ENCODE measurements at places on chromosomes 3 and 15.

DNA sequence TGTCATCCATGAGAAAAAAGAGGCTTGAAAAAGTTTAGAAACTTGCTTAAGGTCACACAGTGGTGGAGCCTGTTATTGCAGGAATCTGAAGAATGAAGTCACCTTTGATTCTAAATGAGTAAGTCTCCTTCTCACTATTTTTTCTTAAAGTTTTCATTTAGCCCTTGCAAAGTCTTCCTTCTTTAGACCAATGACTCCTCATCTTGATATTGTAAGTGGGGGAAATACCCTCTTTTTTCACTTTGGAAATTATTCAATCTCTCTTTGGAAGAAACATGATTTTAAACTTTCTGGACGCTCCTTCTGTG, 787 bp upstream of the SLMAP start:
- DNase-seq = no peak

DNA sequence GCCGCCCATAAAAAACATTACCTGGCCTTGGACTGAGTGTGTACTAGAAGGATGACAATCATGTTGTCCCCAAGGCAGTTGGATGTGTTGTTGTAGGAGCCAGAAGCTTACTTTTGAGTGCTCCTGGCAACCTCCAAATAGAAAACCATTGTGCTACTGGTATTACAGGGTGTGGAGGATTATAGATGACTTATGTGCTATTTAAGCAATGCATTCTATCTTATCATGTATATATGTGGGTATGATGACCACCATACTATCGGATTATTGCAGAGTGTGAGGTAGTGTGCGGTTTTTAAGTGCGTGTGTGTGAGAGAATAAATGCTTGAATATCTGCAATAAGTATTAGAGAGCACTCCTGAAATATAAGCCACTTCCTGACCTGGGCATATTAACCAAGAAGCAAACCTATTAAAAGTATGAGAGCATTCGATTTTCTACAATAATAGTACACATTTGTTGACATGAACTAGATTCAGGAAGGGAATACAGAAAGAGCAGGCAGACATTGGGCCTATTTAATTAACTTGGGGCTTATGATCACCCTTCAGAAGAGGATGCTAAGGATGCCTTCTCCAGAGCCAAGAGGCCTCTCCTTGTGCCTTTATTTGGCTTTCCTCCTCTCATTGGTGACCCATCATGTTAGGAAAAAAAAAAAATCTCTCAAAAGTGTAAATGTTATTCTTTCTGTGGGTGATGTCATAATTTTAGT, 11.7 kb upstream of the MBNL1 start:
- DNase-seq = no peak

DNA sequence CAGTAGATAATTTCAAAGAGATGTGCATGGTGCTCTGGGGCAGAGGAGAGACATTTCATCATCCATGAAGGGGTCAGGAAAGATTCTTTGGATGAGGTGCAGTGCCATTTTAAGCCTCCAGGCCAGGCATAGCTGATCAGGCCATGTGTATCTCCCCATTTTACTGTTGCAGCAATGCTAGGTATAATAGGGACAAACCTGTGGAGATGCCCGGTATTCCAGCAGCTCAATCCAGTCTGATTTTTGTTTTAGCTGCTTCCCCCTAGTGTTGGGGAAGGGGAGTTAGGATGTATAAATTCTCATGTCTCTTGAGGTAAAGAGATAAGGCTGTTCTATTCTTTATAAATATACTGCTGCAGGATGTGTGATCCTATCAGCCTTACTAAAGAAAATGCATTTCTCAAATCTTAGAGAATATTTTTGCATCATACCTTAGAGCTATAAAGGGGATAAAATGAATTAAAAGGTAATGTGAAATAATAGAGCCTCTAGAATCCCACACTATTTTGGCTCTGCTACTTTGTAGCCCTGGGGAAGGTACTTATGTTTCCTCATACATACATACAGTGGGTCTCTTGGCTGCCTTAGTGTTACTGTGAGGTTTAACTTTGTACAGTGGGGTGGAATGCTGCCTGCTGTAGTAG, 5.2 kb downstream of the CDV3 start:
- no peak for DNase-seq

GRCh38 chr15:49558929-49559328, 61.7 kb downstream of the FAM227B start:
- no peak for DNase-seq

- DNase-seq = no peak
These were observed 422.7 kb upstream of the CFAP20DC start for GRCh38 chr3:59472541-59472940.

GRCh38 chr3:23484386-23484785, 281.3 kb downstream of the UBE2E2 start:
- no peak for DNase-seq

DNA sequence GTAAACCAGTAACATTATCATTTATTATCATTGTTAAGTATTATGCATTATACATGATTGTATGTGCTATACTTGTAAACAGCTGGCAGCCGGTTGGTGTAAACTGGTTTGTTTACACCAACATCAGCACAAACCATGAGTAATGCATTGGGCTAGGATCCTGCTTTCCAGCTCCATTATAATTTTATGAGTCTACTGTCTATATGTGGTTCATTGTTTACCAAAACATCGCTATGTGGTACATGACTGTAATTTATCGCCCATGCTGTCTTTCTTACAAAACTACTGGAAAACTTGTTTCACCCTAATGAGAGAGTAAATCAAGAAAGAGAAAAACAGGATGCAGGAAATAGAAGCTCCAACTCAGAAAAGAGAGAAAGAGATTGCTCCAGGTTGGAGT, 224.8 kb upstream of the CBLB start:
- no peak for DNase-seq

- no peak for DNase-seq
These were observed 417.2 kb upstream of the ATP10A start for GRCh38 chr15:26280281-26280680.

- peak; percentile 59 for DNase-seq
These were observed 354.4 kb downstream of the TUSC7 start for GRCh38 chr3:117063930-117064329.

DNA sequence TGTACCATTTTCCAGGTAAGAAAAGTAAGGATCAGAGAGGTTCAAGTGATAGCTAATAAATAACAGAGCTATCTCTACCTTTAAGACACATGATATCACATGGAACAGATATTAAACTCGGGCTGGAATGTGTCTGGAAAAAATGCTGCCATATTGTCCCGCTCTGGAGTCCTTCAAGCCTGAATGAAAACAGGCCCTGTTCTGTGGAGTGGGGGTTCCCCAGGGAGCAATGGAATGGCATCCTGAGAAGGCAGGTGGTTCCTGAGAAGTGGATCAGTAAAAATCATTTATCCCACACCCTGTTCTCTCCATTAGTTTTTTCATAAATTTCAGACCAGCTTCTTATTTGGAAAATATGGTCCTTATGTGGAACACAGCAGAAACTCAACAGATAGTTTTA, 57.3 kb upstream of the PRTG start:
- no peak for DNase-seq

- no peak for DNase-seq
These were observed 34.8 kb downstream of the LRRFIP2 start for GRCh38 chr3:37139567-37140052.

GRCh38 chr3:10546820-10547263, 41.5 kb upstream of the ATP2B2 start:
- DNase-seq = no peak

DNA sequence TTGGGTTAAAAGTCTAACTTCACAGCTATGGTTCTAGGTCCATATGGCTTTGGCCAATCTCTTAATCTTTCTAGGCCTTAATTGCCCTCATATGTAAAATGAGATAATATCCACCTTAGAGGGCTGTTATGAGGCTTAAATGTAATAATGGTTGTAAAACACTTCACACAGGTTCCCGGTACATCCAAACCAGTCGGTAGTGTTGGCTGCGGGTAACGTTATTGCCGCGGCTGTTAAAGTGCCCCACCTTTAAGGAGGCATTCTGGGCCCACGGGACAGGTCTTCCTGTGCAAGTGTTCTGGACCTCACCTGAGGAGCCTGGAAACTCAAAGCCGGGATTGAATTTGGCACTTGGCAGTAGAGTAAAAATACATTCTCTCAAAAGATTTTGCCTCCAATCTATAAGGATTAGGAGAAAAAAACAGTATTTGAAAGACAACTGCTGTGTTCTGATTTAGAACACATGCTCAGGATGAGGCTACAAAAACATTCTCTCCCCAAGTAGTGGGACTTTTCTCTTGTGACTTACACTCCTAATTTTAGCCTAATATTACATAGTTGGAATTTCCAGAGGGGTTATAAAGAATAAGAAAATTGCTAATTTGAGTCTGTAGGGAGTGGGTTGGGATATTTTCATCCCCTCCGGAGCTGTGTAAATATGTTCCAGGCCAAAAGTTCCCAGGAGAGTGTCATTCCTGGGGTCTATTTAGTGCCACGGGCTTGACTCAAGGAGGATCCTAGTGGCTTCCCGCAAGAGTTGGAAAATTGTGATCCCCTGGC, 44.9 kb upstream of the TSEN2 start:
- DNase-seq = no peak

DNA sequence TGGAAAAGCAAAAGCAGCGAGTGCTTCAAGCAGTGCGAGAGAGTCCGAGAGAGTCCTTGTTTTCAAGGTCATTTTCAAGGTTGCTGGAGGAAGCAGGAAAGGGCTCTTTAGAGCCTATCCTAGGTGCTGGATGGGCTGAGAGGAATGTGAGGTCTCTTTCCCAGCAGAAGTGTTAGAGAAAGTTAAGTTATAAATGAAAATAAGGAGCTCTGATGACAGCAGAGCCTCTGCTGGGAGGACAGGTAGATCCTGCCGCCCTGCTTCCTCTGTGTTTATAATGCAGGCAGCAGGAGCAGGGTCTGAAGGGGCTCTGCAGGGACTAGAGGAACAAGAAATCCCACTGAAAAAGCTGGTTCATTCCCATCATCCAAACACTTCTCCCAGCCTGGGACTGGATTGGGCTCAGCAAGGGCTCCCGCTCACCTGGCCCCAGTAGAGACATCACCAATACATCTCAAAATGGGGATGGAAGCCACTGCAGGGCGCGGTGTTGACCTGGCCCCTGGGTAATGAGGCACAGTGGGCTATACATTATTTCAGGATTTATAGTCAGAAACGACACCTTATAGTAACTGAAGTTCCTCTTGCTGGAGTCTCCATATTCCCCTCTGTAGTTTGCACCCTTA, 41.5 kb upstream of the RAB6B start:
- DNase-seq = no peak

- peak; percentile 15 for DNase-seq
These were observed at the start of gene DRD3 for GRCh38 chr3:114178770-114179368. TSS of gene DRD3 (minus strand) at chr3:114179052. CDS start at chr3:114171992, 7,060 bp downstream.

DNA sequence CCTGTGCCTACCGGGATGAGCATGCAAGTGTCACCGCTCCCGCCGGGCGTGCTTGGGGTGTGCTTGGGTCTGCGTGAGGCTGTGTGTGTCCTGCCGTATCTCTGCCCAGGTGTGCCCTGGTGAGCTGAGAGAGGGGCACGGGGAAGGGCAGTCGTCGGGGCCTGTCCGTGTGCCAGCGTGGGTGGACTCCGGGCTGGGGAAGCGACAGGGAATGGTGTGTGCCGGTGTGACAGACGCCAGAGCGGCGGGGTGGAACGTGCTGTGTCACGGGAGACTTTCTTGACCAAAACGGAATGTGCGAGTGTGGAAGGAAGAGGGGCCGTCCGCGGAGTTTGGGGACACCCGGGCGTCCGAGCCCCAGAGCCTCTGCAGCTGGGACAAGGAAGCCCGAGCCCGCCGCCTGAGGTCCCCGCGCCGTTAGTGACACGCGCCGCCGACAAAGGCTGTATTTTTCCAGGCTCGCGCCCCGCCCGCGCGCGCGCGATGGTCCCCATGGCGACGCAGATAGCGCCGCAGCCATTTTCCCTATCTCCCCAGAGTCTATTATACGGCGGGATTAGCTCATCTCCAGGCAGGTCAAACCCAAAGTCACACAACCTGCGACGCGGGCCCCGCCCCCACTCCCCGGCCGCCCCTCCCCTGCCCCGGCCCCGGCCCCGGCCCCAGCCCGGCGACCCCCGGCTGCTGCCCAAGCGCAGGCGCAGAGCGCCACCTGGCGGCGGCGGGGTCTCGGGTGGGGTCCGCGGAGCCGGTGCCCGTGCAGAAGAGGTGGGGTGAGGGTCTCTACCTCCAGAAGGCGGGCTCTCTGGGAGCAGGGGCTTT, 4.5 kb upstream of the GATA2 start:
- no peak for DNase-seq

All from fibroblast of skin of left biceps (primary cell).